ENCODE measurements at places on chromosomes 2 and 18. TPM values are rescaled to one million over a fixed set of nuclear protein-coding genes. Genes with fewer than 3 reads are reported as not detected.

GRCh38 chr2:102436323-102436722, 13.4 kb downstream of the IL18RAP start:
- no peaks in the 10 kb centered on the region for H3K27me3 ChIP-seq
- no peaks in the 10 kb centered on the region for H3K4me1 ChIP-seq
- H3K27ac ChIP-seq: no peak overlapping the region
- no peak for DNase-seq
- no peak overlapping the region for H3K4me3 ChIP-seq
- no peaks in the 10 kb centered on the region for H3K36me3 ChIP-seq

STAT4 gene
- total RNA-seq: 0.26 TPM

TMEM247 gene
- total RNA-seq: not detected

CPLX4 gene
- total RNA-seq: not detected

DNA sequence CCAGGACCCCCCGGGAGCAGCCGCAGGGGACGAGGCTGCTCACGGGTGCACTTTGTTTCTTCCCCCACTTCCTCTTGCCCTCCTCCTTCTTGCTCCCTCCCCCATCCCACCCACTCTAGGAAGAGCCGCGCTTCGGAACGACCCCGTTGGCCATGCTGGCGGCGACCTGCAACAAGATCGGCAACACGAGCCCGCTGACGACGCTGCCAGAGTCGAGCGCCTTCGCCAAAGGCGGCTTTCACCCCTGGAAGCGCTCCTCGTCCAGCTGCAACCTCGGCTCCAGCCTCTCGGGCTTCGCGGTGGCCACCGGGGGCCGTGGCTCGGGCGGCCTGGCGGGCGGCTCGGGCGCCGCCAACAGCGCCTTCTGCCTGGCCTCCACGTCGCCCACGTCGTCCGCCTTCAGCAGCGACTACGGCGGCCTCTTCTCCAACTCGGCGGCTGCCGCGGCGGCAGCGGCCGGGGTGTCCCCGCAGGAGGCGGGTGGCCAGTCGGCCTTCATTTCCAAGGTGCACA, 1.3 kb downstream of the SP9 start:
- H3K36me3 ChIP-seq: no peaks in the 10 kb centered on the region
- H3K4me1 ChIP-seq: peaks cover 24% of the 10 kb centered on the region

DNA sequence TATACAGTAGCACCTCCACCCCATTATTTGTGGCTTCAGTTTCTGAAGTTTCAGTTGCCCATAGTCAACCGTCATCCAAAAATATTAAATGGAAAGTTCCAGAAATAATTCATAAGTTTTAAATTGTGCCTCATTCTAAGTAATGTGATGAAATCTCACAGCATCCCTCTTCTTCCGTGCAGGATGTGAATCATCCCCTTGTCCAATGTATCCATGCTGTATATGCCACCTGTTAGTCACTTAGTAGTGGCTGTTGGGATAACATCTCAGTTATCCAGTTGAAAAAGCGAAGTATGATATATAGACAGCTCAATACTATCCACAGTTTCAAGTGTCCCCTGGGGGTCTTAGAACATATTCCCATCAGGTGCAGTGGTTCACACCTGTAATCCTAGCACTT, 119.1 kb upstream of the OTX1 start:
- no peaks in the 10 kb centered on the region for H3K27me3 ChIP-seq
- no peak overlapping the region for H3K27ac ChIP-seq
- H3K4me3 ChIP-seq: no peak overlapping the region
- no peaks in the 10 kb centered on the region for H3K4me1 ChIP-seq
- DNase-seq: no peak

DNA sequence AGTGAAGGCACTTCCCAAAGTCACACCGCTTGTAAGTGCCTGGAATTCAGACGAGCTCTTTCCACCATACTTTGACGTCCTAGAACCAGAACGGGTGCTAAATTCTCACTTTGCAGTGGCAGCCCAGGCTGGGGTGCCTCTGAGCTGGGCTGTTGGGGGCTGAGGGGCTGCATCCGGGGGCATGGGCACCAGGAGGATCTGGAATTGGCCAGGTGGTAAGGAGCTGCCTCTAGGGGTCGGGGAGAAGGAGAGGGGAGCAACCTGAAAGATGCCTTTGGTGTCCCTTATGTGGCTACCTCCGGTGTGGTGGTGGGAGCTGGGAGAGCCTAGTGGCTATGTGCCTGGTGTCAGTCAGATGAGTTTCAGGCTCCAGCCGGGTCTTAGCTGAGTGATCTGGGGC, 7.1 kb downstream of the ATOH8 start:
- no peak overlapping the region for H3K4me3 ChIP-seq
- no peak overlapping the region for H3K27ac ChIP-seq
- no peaks in the 10 kb centered on the region for H3K36me3 ChIP-seq
- no peaks in the 10 kb centered on the region for H3K27me3 ChIP-seq
- no peak for DNase-seq
- H3K4me1 ChIP-seq: peaks cover 51% of the 10 kb centered on the region

LRRTM1 gene
- total RNA-seq: not detected

UGT1A10 gene
- total RNA-seq: not detected

DNA sequence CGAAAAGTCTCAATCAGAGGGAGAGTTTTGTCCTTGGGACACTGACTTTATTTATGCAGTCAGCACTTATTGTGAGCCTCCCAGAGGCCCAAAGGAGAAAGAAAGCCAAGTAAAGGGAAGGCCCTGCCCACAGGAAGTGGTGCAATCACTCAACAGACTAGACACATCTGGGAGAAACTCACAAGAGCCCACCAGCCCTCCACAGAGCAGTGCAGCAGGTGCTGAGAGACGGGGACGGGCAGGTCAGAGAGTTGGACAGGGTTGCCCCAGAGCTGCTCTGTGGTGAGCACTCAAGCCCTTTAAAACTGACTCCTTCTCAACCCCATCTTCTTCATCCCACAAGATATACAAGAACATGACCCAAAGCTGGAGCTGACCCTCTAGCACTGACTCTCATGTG, 96.0 kb downstream of the TFCP2L1 start:
- no peak overlapping the region for H3K4me3 ChIP-seq
- H3K27me3 ChIP-seq: no peaks in the 10 kb centered on the region
- no peak for DNase-seq
- no peaks in the 10 kb centered on the region for H3K4me1 ChIP-seq
- H3K27ac ChIP-seq: no peak overlapping the region

COBLL1 gene
- 3.4 TPM for total RNA-seq

DNA sequence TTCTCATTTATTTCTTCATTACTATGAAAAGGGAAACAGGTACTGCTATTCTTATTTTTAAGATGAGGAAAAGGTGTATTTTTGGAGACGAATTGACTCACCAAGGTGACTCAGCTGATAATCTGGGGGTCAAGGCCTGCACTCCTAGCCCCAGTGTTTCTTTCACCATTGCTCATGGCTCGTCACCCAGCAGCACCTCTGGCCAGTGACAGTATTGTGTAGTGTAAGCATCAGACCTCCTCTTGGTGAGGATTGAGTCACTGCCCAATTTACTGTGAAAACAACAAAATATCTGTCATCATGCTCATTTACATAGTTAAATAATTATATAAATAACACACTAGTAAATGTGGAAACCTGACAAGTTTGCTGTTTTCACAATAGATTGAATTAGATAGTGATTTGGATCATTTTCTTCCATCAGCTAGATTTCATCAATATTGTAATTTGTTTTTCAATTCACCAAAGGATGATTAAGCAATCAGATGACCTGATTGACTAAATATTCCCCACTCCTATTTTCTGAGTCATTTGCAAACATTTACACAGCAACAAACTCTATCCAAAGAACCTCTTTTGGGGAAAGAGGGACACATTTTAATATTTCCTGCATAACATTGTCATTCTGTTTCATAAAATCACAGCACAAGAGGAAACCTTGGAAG, 492.8 kb upstream of the RAB12 start:
- no peaks in the 10 kb centered on the region for H3K27me3 ChIP-seq
- no peaks in the 10 kb centered on the region for H3K4me1 ChIP-seq
- no peak overlapping the region for H3K4me3 ChIP-seq
- DNase-seq: peak; percentile 15

GRCh38 chr18:76315722-76316230, 179.3 kb downstream of the ZNF516 start:
- no peak overlapping the region for H3K27ac ChIP-seq
- no peaks in the 10 kb centered on the region for H3K27me3 ChIP-seq
- H3K36me3 ChIP-seq: peaks cover 3% of the 10 kb centered on the region
- H3K4me3 ChIP-seq: no peak overlapping the region

DNA sequence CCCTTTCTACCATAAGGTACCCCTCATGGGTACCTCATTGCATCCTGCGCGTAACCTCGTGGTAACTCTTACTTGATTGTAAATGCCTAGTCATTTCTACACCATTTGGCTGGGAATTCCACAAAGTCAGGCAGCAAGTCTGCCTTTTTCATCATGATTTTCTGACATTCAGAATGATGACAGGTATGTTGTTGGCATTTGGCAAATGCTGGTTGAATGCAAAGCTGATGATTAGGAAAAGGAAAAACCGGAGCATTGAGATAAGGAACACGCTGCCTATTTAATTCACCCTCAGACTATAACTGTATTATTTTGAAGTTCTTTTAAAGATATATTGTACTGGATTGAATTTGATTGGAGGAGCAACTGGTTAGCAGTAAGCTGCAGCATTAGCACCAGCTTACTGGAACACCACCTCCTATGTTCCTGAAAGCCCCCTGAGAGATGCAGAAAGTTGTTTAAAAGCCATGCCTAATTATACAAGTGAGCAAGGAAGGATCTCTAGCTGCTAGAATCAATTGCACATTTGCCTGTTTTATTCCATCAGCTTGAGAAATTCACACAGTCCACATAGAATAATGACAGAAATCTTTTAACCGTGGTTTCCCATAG, 520.1 kb downstream of the LRP1B start:
- H3K36me3 ChIP-seq: no peaks in the 10 kb centered on the region
- H3K4me1 ChIP-seq: no peaks in the 10 kb centered on the region
- no peak for DNase-seq
- no peak overlapping the region for H3K27ac ChIP-seq

CCDC74B gene
- total RNA-seq: not detected

DNA sequence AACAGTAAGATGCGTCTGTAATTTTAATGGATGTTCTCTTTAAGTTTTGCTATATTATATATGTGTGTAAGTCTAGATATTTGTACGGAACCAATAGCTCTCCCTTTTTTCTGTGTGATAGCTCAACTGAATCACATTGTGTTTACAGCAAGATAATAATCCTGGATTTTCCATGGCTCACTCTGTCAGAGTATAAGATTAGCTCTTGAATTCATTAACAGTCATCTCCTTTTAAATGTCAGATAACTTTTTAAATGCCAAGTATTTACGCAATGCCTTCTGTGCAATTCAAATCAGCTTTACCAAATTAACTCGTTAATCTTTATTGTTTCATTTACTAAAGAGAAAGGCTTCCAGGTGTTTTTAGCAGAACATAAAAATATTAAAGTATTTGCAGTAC, 76.9 kb downstream of the KIAA2012 start:
- H3K36me3 ChIP-seq: no peaks in the 10 kb centered on the region
- DNase-seq: no peak
- H3K27ac ChIP-seq: peak overlapping the region; percentile 36
- H3K4me1 ChIP-seq: peaks cover 10% of the 10 kb centered on the region

DNA sequence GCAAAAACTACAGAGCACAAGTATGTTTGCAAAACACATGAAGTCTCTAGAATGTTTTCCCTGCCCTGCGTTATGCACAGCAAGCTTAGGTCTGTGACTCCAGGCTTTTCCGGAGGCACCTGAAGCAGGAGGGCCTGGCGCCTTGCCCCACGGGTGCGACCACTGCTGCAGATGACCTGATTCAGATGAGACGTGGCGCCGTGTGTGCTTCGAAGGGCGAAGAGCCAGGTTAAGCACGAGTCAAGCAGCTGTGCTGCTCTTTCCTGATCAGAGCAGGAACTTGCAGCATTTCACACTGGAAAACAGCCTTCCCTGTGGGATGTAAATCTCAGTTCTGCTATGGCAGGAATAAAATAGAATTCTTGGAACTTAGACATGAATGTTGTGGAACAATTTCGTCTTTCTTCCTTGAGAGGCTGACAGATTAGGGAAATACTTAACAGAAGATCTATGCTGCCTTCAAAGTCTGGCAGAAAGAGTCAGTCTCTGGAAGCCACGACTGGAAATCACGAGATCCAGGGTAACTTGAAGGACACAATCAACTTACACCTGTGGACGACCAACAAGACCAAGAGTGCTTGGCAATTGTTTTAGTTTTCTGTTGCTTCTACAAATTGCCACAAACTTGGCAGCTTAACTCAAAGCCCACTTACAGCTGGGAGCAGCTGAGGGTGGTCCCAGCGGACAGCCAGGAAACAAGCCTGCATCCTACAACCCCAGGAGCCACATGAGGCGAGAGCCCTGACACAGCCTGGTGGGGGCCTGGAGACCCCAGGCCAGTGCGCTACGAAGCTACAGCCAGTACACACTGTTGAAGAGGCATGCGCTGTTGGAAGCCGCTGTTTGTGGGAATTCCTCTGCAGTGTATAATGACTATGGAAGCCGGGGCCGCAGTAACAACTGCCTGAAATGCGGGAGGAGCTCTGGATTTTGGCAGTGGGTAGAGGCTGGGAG, 42.9 kb downstream of the EIPR1 start:
- H3K27ac ChIP-seq: no peak overlapping the region
- H3K4me3 ChIP-seq: no peak overlapping the region
- no peak for DNase-seq
- no peaks in the 10 kb centered on the region for H3K4me1 ChIP-seq

DNA sequence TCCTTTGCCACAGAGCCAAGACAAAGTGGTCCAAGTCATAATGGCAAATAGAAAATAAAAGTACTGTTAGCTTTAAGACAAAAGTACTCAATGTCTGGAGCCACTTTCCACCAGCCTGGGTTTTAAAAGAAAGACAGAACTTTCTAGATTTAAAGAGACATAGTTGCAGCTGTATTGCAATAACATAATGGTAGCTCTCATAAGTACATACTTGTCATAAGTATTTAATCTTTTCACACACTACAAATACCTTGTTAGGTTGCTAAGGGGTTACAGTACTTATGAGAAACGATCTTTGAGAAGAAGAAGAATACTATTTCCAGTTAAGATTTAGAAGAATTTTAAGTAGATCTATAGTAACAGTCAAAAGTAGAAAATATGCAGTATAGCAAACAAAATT, 28.9 kb upstream of the AQP4 start:
- no peaks in the 10 kb centered on the region for H3K4me1 ChIP-seq
- no peak overlapping the region for H3K27ac ChIP-seq
- no peak for DNase-seq
- no peaks in the 10 kb centered on the region for H3K27me3 ChIP-seq
- H3K4me3 ChIP-seq: peak overlapping the region; percentile 38
- no peaks in the 10 kb centered on the region for H3K36me3 ChIP-seq

IL18RAP gene
- total RNA-seq: 0.38 TPM

NOP58 gene
- total RNA-seq: 29.4 TPM

C1QL2 gene
- not detected for total RNA-seq

DNA sequence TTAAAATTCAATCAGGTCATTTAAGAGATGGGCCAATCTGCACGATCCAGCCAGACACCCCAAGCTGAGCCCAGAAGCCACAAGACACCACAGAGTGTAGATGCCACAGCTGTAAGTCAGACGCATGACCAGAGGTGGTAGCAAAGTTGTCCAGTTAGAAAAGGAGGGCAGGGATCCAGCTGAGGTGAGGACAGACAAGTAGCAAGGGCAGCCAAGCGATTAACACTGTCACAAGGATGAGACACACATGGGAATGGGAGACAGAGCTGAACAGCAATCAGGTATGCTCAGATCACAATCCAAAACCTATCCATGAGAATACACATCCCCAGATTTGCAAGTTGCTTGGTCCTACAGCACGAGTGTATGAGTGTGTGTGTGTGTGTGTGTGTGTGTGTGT, 143.4 kb upstream of the STK17B start:
- H3K4me3 ChIP-seq: no peak overlapping the region
- DNase-seq: no peak
- no peaks in the 10 kb centered on the region for H3K4me1 ChIP-seq
- no peak overlapping the region for H3K27ac ChIP-seq
- H3K27me3 ChIP-seq: no peaks in the 10 kb centered on the region

GRCh38 chr2:237109421-237109934, 23.8 kb downstream of the COPS8 start:
- H3K4me3 ChIP-seq: no peak overlapping the region
- no peaks in the 10 kb centered on the region for H3K27me3 ChIP-seq
- no peak for DNase-seq
- no peak overlapping the region for H3K27ac ChIP-seq

EGR4 gene
- total RNA-seq: not detected
